Activated CD4-positive, alpha-beta T cell treated with anti-CD3 and anti-CD28 coated beads, Interleukin-2, Interleukin-4, amounts not matched to agents 100 ng/mL and 50 ng/mL, durations not matched to agents 16 hours and 8 hours (primary cell): ENCODE measurements at places on chromosomes 12 and 14.

- no peak for DNase-seq
Observed at GRCh38 chr12:65943388-65944137, 119.3 kb downstream of the HMGA2 start.

- DNase-seq: no peak
Observed at GRCh38 chr12:63317880-63318279, 166.9 kb upstream of the AVPR1A start.

- no peak for DNase-seq
Observed at GRCh38 chr12:57620936-57621496, 9.8 kb downstream of the ARHGEF25 start.

- DNase-seq: no peak
Observed at GRCh38 chr12:42798811-42799438, 209.4 kb upstream of the PRICKLE1 start.

DNA sequence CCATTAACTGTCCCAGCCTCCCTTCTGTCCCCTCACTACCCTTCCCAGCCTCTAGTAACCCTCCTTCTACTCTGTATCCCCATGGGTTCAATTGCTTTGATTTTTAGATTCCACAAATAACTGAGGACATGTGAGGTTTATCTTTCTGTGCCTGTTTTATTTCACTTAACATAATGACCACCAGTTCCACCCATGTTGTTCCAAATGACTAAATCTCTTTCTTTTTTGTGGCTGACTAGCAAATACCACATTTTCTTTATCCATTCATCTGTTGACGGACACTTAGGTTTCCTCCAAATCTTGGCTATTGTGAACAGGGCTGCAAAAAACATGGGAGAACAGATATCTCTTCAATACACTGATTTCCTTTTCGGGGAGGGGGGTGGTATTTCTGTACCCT is 65.7 kb downstream of the PRKD1 start:
- DNase-seq: no peak

DNA sequence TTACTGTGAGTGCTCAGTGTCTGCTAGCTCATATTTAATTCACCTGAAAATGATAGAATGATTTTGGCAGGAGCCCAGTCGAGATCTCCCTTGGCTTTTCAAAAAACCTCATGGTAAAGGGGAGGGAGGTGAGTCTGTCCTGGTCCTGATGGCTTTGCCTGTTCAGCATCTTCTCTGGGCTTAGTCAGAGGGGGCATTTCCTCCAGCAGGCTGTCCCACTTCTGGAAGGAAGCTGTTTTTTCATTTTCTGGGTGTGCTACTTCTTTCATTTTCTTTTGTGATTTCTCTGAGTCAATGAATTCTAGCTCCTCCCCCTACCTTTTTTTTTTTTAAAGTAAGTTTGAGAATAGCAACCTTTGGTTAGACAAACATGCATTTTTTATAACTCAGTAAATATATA is 58.8 kb downstream of the TMX1 start:
- peak; percentile 45 for DNase-seq

DNA sequence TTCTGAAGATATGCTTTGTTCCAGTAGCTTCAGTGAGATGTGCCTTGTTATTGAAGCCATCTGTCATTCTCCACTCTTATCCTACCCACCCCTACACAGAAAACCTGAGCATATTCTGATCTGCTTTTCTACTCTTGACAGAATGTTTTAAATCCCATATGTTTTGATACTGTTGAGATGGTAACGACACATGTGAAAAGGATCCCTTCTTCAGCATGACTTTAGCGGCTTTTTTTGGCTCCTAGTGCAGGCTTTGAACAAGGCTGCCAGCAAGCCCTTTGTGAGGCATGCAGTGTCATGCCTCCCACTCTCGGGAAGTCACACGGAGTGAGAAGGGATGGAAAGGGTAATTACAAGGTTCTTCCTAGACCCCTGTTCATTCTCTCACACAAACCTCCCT is 228.8 kb upstream of the RGS6 start:
- no peak for DNase-seq

DNA sequence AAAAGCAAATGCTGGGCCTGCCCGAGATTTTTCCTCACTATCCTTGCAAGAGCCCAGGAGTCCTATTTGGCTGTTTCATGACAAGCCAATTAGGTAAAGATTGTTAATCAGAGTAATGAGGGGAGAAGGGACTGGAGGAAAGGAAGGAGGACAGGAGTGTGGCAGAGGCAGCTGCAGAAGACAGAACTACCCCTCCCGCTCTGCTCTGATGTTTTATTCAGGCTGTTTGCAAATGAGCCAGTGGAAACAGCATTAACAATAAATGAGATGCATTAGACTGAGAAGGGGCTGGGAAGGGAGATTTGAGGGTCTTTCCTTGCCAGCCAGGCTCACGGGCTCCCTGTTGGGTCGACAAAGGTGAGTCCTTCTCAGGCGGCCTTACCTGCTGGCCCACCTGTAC is 421.0 kb upstream of the CCDC196 start:
- DNase-seq: no peak

GRCh38 chr14:105388976-105389375 is 9.4 kb upstream of the TEX22 start:
- no peak for DNase-seq

GRCh38 chr14:72591391-72591790 is 302.5 kb downstream of the DPF3 start:
- DNase-seq: no peak

- DNase-seq: peak; percentile 55
Observed at GRCh38 chr12:89160716-89161123, 191.6 kb downstream of the DUSP6 start.

- DNase-seq: no peak
Observed at GRCh38 chr12:44331269-44331668, 495.4 kb downstream of the TMEM117 start.

DNA sequence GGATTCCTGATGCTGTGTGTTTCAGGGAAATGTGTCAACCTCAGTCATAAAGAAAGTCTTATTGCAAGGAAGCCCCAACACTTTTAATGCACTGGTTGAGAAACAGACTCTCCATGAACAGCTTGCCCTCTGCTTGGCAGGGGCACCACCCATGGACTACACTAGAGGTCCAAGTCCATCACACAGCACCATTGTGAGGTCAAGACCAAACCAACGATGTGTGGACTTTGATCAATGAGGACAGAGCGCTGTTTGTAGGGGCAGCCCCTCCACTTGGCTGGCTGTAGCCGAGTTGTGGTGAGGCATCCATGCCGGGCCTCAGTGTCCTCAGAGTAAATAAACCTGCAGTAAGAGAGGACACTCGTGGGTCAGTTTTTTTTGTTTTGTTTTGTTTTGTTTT is 29.8 kb downstream of the ZFYVE21 start:
- DNase-seq: no peak

DNA sequence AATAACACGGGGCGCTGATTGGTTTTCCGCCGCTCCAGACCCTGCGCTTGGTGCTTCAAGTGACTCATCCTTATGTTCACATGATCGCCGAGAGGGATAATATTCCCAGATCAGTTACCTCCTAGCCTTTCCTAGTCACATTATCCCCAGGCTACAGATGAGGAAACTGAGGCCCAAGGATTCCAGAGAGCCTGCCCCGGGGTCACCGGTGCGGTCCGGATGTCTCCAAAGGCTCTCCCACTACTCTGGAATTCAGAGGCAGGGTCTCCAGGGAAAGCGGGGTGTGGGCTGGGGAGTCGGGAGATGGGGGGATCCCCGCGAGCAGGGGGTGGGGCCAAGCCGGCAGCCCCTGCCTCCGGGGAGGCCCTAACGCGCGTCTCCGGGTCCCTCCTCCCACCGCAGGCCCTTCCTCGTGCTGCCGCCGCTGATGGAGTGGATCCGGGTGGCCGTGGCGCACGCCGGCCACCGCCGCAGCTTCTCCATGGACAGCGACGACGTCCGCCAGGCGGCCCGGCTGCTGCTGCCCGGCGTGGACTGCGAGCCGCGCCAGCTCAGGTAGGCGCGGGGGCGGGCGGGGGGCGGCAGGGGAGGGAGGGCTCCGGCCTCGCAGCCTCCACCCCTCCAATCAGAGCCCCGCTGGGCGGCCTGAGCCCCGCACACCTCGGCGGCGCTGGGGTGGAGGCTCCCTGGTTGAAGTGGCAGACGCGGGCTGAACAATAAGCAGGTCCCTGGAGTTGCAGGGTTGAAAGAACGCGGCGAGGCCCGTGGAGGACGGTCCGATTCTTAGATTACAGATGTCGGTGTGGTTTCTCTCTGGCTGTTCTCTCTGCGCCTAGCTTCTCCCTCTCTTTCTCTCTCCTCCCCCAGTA is 104.6 kb upstream of the PWP1 start:
- no peak for DNase-seq

- DNase-seq: no peak
Observed at GRCh38 chr14:93092606-93093556, 22.8 kb downstream of the ITPK1 start.

DNA sequence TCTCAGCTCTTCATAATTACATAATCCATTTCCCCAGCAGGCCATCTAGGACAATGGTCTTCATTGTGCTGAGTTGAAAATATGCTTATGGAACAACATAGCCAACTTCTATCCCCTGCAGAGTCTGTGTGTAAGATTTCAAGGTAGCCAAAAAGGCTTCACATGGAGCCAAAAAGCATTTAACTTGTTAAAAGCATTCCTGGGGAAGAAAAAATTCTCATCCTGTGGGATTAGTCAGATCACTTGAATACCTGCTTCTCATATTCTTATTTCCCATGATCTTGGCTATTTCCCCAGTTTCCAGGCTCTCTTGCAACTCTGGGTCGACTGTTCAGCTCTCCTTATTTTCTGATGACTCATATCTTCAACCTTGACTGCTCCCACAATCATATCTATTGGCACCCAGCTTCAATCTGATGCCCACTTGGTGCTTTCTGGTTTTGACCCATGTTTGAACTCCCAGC is 178.9 kb downstream of the KLHL28 start:
- no peak for DNase-seq

DNA sequence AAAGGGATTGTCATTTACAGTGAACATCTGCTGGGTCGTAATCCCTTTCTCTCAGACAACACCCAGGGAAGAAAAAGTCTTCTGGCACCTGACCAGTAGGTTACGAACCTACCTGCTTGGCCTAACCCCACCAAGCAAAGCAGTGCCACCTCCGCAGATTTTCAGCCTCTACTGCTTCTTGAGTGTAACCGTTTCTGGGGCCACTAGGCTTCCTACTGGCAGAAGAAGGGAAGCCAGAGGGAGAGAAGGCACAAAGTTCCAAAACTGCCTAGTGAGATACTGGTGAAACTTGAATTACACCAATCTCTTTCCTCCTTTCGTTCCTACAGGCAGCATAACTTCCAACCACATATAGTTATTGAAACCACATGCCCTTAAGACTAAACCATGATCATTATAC is 383.6 kb downstream of the BCAT1 start:
- no peak for DNase-seq

DNA sequence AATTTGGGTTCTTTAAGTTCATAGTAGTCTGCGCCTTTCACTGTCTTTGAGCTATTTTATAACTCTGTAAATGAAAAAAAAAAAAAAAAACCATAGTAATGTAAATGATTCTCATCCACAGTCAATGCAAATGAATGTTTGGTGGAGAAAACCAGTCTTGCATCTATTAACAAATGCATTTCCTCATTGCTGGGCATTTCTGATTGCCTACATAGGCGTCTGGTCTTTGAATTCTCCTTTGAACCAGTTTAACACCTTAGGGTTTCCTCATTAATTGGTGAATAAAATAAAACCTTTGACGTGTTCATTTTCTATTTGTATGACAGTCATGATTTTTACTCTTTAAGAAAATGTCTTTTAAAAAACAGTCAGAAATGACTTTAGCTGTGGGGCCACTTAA is 114.8 kb downstream of the C12orf75 start:
- DNase-seq: no peak

DNA sequence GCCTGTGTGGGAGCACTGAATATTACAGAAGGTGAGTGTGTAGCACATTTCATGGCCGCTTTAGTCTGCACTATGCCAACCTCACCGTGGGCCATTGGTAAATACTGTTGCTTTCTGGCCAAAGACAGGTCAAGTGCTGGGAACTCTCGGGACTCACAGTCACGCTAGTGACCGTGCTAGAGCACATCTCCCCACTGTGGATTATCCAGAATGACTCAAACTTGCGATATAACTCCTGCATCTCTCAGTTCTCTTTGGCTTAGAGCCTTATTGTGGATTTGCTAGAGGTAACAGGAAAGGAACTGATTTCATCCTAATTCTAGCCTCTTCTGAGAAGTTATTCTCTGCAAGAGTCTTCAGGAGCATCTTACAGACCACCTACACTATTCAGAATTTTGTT is 86.5 kb downstream of the DAD1 start:
- no peak for DNase-seq
